ENCODE measurements at places on chromosomes 16 and 17. TPM values are rescaled to one million over a fixed set of nuclear protein-coding genes. Genes with fewer than 3 reads are reported as not detected.

The CCL17 gene
- not detected for total RNA-seq

The GDPD1 gene
- total RNA-seq: 14.9 TPM

The ALDH3A2 gene
- total RNA-seq: 108 TPM

The DDX5 gene
- 520 TPM for total RNA-seq

The DHRS7C gene
- total RNA-seq: not detected

The MATCAP1 gene
- total RNA-seq: 22.2 TPM

GRCh38 chr17:32609884-32610650 is 123.3 kb downstream of the CDK5R1 start:
- peaks cover 2% of the 10 kb centered on the region for H3K4me1 ChIP-seq
- DNase-seq: no peak
- H3K27ac ChIP-seq: no peak overlapping the region
- no peaks in the 10 kb centered on the region for H3K27me3 ChIP-seq
- H3K4me3 ChIP-seq: no peak overlapping the region
- no peaks in the 10 kb centered on the region for H3K36me3 ChIP-seq

DNA sequence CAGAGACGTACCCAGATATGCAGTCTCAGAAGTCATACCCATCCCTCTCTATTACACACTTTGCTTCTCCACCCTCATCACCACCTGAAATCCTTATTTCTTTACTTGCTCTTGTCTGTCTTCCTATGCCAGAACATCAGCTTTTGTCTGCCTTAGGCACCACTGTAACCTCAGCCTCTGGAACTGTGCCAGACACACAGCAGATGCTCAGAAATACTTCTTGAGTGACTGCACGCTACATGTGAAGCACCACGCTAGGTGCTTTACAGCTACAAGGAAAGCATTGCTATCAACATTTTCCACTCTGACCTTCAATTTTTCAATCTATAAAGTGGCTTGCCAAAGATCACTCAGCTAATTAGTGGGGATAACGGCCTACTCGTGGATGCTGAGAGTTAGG is 226.8 kb downstream of the CHD9NB start:
- no peaks in the 10 kb centered on the region for H3K27me3 ChIP-seq
- H3K36me3 ChIP-seq: no peaks in the 10 kb centered on the region
- peak; percentile 49 for DNase-seq

DNA sequence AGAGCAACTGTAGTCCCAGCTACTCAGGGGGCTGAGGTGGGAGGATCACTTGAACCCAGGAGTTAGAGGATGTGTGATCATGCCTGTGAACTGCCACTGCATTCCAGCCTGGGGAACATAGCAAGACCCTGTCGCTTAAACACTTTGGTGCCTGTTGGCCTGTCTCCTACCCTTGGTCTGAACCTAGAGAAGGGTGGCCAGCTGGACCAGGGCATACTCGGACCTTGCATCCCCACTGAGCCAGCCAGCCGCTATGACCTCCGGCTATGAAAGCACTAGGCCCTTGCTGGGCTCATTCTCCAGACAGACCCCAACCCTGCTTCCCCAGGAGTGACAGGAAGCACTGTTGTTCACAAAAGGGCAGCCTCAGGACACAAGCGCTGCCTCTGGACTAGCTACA is 4.6 kb downstream of the IFT20 start:
- H3K27me3 ChIP-seq: no peaks in the 10 kb centered on the region
- no peak overlapping the region for H3K4me3 ChIP-seq
- H3K27ac ChIP-seq: no peak overlapping the region
- peaks cover 30% of the 10 kb centered on the region for H3K36me3 ChIP-seq
- no peak for DNase-seq
- H3K4me1 ChIP-seq: peaks cover 13% of the 10 kb centered on the region

DNA sequence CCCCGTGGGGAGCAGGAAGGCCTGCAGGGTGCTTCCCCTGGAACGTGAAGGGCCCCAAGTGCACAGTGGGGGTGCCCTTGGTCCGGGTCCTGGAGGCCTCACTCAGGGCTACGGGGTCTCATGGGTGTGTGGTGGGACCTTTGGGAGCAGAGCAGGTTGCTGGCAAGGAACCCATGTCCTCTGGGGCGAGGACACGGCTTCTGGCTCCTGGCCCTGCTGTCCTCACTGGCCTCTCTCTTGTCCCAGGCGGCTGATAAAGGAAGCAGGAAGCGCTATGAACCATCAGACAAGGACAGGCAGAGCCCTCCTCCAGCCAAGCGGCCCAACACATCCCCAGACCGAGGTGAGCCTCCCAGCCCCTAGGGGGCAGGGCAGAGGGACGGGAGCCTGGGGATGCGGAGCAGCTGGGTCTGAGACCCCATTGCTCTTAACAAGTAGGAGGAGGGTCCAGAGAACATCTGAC is 9.8 kb upstream of the IL17C start:
- H3K27me3 ChIP-seq: no peaks in the 10 kb centered on the region
- peaks cover 94% of the 10 kb centered on the region for H3K36me3 ChIP-seq
- H3K4me3 ChIP-seq: no peak overlapping the region
- no peak overlapping the region for H3K27ac ChIP-seq
- H3K4me1 ChIP-seq: no peaks in the 10 kb centered on the region

DNA sequence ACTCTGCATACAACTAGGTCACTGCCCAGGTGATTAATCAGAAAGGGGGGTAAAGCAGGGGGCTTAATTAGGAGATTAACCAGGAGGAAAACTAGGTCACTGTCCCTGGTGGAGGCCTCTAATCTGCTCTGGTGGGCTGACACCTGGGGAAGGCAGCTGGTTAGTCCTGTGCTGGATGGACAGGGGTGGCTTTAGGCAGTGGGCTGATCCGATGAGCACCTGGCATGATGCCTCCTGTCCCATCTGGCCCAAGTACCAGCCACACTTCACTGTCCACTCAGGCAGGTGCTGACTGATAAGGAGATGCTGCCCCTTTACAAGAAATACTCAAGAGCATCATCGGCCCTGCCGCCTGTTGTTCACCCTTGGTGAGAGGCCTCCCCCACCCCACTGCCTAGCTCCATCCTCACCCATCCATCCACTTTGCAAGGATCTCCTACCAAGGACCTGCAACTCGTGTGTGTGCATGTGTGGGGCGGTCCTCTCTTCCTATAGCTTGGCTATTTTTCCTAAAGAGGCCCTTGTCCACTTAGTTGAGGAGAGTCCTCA is 13.8 kb upstream of the RCVRN start:
- H3K36me3 ChIP-seq: peaks cover 42% of the 10 kb centered on the region
- no peaks in the 10 kb centered on the region for H3K27me3 ChIP-seq
- no peak overlapping the region for H3K27ac ChIP-seq
- peaks cover 4% of the 10 kb centered on the region for H3K4me1 ChIP-seq

GRCh38 chr17:1271030-1271423 is 783 bp downstream of the BHLHA9 start:
- peaks cover 23% of the 10 kb centered on the region for H3K27me3 ChIP-seq
- H3K36me3 ChIP-seq: no peaks in the 10 kb centered on the region
- no peak overlapping the region for H3K27ac ChIP-seq
- H3K4me3 ChIP-seq: no peak overlapping the region
- DNase-seq: no peak

DNA sequence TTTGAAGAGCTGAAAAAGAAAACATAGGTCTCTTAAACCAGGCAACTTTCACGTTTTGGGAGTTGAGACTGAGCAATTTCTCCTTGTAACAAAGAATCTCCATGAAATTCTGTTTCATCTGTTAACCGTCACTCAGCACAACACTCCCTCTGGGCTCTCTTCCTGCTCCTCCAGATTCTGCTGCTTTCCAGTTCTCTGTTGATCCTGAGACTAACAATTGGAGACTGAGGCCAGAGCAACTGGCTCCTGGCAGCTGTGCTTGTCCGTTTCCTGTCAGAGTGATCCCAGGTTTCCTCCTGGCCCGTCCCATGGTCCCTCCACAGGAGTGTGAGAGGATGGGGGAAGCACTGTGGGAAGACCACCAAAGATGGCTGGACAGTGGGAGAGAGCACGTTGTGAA is 32.5 kb downstream of the IST1 start:
- no peak overlapping the region for H3K27ac ChIP-seq
- H3K4me1 ChIP-seq: no peaks in the 10 kb centered on the region
- DNase-seq: no peak
- H3K4me3 ChIP-seq: no peak overlapping the region

DNA sequence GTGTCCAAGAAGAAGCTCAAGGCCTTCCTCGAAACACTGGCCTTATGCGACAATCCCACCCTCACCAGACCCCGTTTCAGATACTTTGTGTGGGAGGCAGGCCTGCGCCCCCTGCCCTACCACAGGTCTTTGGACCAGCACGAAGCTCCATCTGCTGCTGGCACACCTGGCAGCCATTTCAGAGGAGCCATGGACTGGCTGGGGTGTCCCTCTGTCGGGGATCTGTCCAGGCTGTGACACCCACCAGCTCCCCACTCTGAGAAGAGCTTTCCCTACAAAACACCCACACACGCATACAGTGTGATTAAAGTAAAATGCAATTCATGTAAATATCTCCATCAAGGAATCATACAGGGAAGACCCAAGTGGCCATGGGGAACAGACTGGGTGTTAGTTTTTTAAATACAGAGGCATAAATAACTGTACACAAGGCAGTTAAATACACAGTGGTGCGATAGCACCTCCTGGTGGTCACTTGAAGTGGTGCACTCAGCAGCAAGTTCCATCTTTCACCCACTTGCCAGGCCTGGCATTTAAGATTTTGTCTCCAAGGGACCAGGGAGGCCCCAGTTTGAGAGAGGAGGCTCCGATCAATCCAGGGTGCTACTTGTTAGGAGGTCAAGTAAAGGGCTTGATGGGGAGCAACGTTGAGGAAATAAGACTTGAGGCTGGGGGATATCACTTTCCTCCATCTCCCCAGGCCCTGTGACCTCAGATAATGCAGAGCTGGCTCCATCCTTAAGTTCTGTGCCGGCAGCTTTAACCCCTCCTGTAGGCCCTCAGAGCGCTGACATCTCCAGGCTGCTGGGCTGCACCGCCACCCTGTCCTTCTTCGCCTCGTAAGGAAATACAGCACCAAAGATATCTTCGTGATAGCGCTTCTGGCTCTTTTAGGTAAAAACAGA is 43.6 kb downstream of the NOS2 start:
- no peak overlapping the region for H3K27ac ChIP-seq
- peaks cover 8% of the 10 kb centered on the region for H3K36me3 ChIP-seq
- H3K4me3 ChIP-seq: no peak overlapping the region
- DNase-seq: peak; percentile 15
- H3K27me3 ChIP-seq: no peaks in the 10 kb centered on the region
- peaks cover under 1% of the 10 kb centered on the region for H3K4me1 ChIP-seq

DNA sequence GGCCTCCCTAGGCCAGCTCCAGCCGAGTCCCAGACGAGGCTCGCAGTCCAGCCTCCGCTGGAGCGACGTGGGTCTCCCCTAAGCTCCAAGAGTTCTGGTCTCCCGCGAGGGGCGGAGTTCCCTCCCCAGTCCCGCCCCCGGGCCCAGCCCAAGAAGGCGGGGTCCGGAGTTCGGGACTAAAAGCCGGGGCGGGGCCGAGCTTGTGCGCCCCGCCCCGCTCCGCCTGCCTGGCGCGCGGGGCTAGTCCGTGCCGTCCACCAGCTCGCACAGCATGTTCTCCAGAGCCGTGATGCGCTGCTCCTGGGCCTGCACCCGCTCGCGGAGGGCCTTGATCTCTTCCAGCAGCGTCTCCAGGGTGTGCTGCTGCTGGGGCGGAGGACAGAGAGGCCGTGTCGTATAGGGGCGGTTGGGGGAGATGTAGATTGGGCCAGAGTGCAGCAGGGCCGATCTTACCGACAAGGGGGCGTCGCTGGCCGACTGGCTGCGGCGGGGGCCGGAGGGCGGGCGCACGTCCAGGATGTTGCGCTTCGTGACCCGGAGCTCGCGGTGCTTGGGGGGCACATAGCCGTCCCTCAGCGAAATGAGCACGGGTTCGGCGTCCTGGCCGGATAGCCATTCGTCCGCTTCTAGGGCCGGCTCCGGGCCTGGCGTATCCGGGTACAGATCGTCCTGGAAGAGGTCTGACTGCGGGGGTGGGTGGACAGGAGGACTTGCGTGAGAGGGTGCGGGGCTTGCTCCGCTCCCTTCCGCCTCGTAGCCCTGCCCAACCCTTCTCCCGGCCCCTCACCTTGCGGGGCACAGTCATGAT is 7.0 kb downstream of the CORO6 start:
- peak overlapping the region; percentile 64 for H3K27ac ChIP-seq
- H3K4me3 ChIP-seq: peak overlapping the region; percentile 31
- H3K4me1 ChIP-seq: peaks cover 65% of the 10 kb centered on the region
- no peak for DNase-seq

DNA sequence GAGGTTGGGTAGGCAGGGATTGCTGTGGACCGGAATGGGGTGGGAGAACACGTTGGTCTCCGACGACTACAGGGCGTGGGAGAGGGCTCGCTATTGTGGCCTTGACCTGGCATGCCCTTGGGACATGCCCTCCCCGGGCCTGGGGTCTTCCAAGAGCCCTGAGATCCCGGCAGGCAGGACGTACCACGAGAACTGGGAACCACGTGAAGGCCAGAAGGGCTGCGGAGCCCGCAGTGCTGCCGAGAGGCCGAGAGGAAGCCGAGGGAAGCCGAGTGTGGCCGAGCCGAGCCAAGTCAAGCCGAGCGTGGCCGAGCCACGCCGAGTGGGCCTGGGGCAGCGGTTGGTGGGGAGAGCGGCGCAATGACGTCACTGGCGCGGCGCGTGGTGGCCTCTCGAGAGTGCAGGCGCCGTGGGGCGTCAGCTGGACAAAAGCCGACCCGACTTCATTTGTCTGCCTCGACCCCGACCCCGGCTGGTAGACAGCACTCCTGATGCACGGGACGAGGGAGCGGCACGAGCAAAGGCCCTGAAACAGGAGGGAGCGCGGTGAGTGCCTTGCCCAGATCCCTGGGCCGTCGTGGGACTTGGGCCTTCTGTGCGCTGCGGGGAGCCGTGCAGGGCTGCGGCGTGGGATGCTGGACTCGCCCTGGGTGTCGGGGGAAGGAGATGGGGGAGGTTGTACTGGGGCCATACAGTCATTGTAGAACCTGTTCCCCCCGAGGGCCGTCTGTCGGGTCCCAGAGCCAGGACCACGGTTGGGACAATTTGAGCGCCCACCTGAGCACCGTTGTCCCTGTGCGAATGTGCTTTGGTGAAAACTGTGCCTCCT is 6.6 kb downstream of the SOCS1 start:
- DNase-seq: no peak
- H3K27me3 ChIP-seq: no peaks in the 10 kb centered on the region
- peaks cover 10% of the 10 kb centered on the region for H3K4me1 ChIP-seq

DNA sequence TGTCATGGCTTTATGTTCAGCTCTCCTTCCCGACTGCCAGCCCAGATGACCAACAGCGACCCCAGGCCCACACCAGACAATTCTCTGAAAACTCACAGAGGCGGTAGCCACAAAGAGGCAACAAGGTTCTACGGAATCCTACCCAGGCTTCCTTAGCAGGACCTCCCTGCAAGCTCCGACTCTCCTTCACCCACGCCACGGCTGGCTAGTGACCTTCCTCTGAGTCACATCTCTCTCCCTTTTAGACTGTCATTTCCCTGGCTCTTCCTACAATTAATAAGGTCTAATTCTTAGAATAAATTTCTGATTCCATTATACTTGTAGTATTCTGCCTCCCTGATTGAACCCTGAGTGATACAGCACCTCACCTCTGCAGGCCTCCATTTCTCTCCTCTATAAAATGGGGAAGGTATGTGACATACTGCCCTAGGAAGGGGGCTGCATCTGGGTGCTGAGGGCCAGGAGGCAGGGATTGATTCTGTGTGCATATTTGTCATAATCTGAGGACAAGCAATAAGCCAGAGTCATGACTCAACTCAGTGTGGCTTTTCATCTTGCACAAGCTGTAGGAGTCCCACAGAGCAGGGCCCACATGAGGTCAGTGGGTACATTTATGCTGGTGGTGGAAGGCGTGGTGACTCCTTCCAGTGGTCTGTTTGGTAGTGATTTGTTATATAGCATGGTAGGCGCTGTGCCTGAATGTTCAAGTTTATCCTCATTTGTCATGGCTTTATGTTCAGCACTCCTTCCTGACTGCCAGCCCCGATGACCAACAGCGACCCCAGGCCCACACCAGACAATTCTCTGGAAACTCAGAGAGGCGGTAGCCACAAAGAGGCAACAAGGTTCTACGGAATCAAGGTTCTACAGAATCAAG is 46.2 kb downstream of the SMPD3 start:
- no peaks in the 10 kb centered on the region for H3K36me3 ChIP-seq
- H3K4me3 ChIP-seq: no peak overlapping the region
- no peaks in the 10 kb centered on the region for H3K27me3 ChIP-seq
- DNase-seq: no peak
- H3K27ac ChIP-seq: no peak overlapping the region
